ENCODE measurements at places on chromosomes 6 and 20. TPM values are rescaled to one million over a fixed set of nuclear protein-coding genes. Genes with fewer than 3 reads are reported as not detected.

LTA gene
- not detected for polyA plus RNA-seq

ERVFRD-1 gene
- polyA plus RNA-seq, result 0.10 TPM

MCHR2 gene
- polyA plus RNA-seq, result not detected

HAO1 gene
- 0.04 TPM for polyA plus RNA-seq

ECT2L gene
- polyA plus RNA-seq, result not detected

ENPP3 gene
- 0.57 TPM for polyA plus RNA-seq

FAM83C gene
- polyA plus RNA-seq, result not detected

GGTLC1 gene
- polyA plus RNA-seq, result not detected

UNC5CL gene
- polyA plus RNA-seq, result 31.9 TPM

DNA sequence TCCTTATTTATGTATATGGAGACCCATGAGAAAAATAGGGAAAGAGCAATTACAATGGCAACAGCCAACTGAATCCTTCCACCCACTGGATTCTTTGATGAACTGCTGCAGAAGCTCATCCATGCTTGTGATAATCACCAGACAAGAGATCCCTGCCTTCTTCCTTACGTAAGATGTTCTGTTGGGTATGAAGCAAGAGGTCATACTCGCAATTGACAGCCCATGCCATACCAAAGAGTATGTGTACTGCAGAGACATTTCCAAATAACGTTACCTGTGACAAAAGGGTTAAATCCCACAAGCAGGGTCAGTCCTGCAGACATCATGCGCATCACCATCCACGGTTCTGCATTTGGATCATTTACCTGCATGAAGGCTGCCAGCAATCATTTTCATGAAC is 27.8 kb downstream of the ELOVL5 start:
- H3K4me3 ChIP-seq, result no peak overlapping the region
- no peaks in the 10 kb centered on the region for H3K36me3 ChIP-seq
- H3K27ac ChIP-seq, result no peak overlapping the region

GRCh38 chr6:11324453-11325015 is 92.1 kb upstream of the NEDD9 start:
- DNase-seq, result no peak
- H3K4me3 ChIP-seq, result no peak overlapping the region
- H3K27me3 ChIP-seq, result no peaks in the 10 kb centered on the region
- no peaks in the 10 kb centered on the region for H3K36me3 ChIP-seq

DNA sequence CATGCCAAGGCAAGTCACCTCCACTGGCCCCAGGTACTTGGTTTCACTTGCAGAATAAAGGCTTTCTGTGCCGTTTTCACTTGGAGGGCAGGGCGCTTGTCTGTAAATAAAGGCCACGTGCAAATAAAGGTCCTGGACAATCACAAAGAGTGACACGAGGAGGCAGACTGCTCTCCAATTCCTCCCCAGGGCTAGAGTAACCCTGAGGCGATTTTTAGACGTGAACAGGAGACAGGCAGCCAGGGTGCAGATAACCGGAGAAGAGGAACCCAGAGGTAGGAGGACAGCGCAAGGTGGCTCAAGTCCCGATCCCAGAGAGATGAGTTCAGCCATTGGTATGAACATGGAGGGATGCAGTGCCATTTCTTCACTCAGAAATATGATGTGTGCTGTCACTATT is 327.4 kb downstream of the KIF16B start:
- H3K4me1 ChIP-seq, result no peaks in the 10 kb centered on the region
- no peaks in the 10 kb centered on the region for H3K27me3 ChIP-seq
- H3K4me3 ChIP-seq, result no peak overlapping the region
- H3K27ac ChIP-seq, result no peak overlapping the region
- no peak for DNase-seq

GRCh38 chr6:72080260-72080941 is 194.1 kb downstream of the RIMS1 start:
- no peak overlapping the region for H3K27ac ChIP-seq
- H3K4me1 ChIP-seq, result no peaks in the 10 kb centered on the region
- H3K36me3 ChIP-seq, result no peaks in the 10 kb centered on the region
- H3K4me3 ChIP-seq, result no peak overlapping the region
- no peaks in the 10 kb centered on the region for H3K27me3 ChIP-seq

DNA sequence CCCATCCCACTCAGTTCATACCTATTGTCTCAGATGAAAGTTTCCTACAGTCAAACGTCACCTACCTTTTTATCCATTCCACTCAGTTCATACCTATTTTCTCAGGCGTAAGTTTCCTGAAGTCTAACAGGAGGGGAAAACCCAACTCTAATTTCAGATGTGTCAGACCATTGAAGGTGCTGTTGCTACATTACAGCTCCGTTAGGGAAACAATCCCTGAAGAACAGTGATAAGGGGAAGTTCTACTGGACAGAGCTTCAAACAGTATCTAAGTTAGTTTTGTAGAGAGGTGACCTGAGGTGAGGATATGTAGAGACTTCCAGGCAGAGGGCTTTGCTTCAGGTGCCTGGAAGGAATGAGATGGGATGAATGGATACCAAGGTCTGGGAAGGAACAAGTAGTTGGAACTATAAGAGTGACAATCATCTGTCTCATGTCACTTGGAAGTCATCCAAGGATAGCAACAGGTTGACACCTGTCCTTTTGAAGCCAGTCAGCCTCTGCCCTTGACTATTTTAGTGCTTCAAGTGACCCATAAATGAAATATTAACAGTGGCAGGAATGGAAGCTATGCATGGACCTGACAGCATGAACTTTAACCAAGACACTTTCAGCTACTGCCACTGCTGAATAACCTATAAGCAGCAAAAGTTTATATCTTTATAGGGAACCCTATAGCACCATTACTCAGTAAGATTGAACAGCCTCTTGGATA is 191.6 kb upstream of the MOCS1 start:
- peak; percentile 45 for DNase-seq
- no peak overlapping the region for H3K4me3 ChIP-seq
- no peaks in the 10 kb centered on the region for H3K4me1 ChIP-seq

DNA sequence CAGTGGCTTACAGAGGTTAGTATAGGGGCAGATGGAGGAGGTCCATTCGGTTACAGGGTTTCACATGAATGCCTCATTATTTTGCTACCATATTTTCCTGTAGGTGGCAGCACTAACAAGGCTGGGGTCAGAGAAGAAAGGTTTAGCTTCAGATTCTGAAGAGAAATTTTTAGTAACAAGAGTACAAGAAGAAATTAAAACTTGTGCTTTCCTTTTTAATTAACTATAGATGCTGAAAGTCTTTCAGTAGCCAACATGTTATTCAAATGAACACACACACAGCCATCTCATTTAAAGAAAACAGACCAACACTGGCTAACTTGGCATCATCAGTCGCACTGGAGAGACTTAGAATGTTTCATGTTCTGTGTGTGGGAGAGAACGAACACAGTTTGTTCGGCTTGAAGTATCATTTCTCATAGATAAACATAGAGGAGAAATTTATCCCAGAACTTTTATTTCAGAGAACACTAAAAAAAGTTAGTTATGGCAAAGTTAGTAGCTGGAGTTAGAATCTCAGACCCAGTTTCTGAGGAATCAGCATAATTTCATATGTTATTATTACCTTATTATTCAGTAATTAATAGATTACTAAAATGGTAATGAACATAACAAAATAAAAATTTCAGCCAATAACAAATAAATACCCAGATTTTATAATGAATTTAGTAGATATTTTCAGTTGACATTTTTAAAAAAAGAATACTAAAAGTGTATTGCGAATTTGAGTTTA is 314.0 kb upstream of the RSPO3 start:
- no peak overlapping the region for H3K27ac ChIP-seq
- no peaks in the 10 kb centered on the region for H3K36me3 ChIP-seq
- peaks cover 2% of the 10 kb centered on the region for H3K27me3 ChIP-seq
- peak; percentile 20 for DNase-seq
- H3K4me3 ChIP-seq, result no peak overlapping the region

- no peaks in the 10 kb centered on the region for H3K4me1 ChIP-seq
- H3K27me3 ChIP-seq, result no peaks in the 10 kb centered on the region
- H3K27ac ChIP-seq, result no peak overlapping the region
- no peak overlapping the region for H3K4me3 ChIP-seq
- DNase-seq, result no peak
Observed at GRCh38 chr20:63940472-63941266, 15.5 kb downstream of the UCKL1 start.

- H3K4me3 ChIP-seq, result no peak overlapping the region
- DNase-seq, result no peak
- H3K4me1 ChIP-seq, result no peaks in the 10 kb centered on the region
- no peaks in the 10 kb centered on the region for H3K27me3 ChIP-seq
- no peaks in the 10 kb centered on the region for H3K36me3 ChIP-seq
Observed at GRCh38 chr6:104068281-104068680, 791.4 kb downstream of the HACE1 start.

- no peaks in the 10 kb centered on the region for H3K4me1 ChIP-seq
- H3K27me3 ChIP-seq, result peaks cover 2% of the 10 kb centered on the region
- H3K4me3 ChIP-seq, result no peak overlapping the region
Observed at GRCh38 chr20:18094191-18094590, 36.5 kb upstream of the OVOL2 start.

- DNase-seq, result no peak
- H3K4me3 ChIP-seq, result no peak overlapping the region
- no peak overlapping the region for H3K27ac ChIP-seq
- no peaks in the 10 kb centered on the region for H3K36me3 ChIP-seq
Observed at GRCh38 chr6:63245909-63246308, 34.6 kb downstream of the FKBP1C start.

- H3K36me3 ChIP-seq, result no peaks in the 10 kb centered on the region
- no peak overlapping the region for H3K27ac ChIP-seq
- no peak overlapping the region for H3K4me3 ChIP-seq
- no peak for DNase-seq
- H3K4me1 ChIP-seq, result no peaks in the 10 kb centered on the region
- no peaks in the 10 kb centered on the region for H3K27me3 ChIP-seq
Observed at GRCh38 chr6:165082636-165083035, 226.8 kb downstream of the C6orf118 start.

- no peak overlapping the region for H3K27ac ChIP-seq
- H3K4me1 ChIP-seq, result no peaks in the 10 kb centered on the region
- H3K4me3 ChIP-seq, result no peak overlapping the region
Observed at GRCh38 chr6:127276331-127276730, 9.7 kb downstream of the RNF146 start.

DNA sequence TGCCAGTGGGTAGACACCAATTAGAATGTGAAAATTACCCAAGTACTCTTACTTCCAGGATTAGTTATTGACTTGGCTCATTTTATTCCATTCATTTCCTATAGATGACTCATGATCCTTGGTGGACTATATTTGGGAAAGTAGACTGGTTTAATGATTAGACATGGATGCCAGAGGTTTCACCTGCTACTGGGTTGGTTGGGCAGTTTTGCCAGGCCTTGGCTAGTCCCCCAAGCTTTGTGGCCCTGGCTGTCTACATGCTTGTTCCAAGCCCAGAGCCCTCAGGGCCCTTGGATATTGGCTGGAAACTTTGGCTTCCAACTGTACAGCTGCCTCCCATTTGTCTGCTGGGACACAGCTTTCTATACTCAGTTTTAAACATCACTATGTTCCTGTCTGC is 104.1 kb downstream of the ZFP64 start:
- H3K4me3 ChIP-seq, result no peak overlapping the region
- no peaks in the 10 kb centered on the region for H3K27me3 ChIP-seq
- H3K36me3 ChIP-seq, result peaks cover 19% of the 10 kb centered on the region
- DNase-seq, result no peak
- H3K4me1 ChIP-seq, result no peaks in the 10 kb centered on the region

DNA sequence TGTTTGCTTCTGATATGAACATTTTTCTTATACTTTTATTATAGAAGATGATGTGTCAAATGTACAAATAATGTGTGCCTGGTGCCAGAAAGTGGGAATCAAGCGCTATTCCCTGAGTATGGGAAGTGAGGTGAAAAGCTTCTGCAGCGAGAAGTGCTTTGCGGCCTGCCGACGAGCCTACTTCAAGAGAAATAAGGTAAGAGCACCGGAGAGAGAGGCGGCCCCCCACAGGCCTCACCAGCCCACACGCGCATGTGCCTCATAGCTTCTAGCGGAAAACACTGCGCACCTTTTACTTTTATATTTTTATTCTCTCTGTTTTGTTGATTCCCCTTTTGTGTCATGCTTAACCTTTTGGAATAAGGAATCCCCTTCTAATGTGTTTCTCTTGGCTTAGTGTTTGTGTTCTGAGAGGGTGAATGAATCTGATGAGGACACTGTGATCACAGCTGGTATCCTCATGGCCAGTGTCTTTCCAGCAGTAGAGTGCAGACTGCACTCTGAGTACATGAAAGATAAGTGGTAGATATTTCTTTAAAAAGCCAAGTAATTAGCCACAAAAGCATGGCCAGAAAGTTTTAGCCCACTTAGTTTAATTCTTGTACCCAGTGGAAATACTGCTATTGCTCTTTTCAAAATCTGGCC is 43.6 kb downstream of the SOBP start:
- no peak overlapping the region for H3K4me3 ChIP-seq
- H3K36me3 ChIP-seq, result peaks cover 2% of the 10 kb centered on the region
- no peaks in the 10 kb centered on the region for H3K4me1 ChIP-seq
- H3K27ac ChIP-seq, result no peak overlapping the region
- DNase-seq, result no peak

DNA sequence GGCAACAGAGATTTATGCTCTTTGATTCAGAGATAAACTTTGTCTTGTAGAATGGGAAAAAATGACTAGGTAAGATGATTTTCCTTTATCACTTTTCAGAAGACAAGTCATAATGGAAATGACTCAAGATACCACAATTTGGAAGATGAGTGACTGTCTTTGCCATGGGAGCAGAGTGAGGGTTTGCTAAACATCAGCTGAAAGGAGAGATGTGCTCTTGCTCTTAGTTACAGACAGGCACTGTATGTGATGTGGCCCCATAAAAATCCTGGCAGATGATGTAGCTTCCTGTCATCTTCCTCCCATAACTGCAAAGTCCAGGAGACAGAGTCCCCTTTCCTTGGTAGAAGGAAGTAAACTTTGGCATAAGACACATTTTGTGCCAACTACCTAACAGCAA is 47.6 kb downstream of the BACH2 start:
- H3K36me3 ChIP-seq, result no peaks in the 10 kb centered on the region
- H3K27ac ChIP-seq, result no peak overlapping the region
- H3K27me3 ChIP-seq, result no peaks in the 10 kb centered on the region
- DNase-seq, result no peak

- peaks cover 40% of the 10 kb centered on the region for H3K27me3 ChIP-seq
- H3K36me3 ChIP-seq, result no peaks in the 10 kb centered on the region
- no peak within 1 kb of the TSS for H3K4me3 ChIP-seq
- H3K4me1 ChIP-seq, result no peaks in the 10 kb centered on the region
Observed at GRCh38 chr20:63254232-63254605, at the start of gene NKAIN4. NKAIN4 (minus strand) TSS chr20:63254463; CDS start chr20:63254450, 13 bp downstream.
